ENCODE measurements at places on chromosomes 16 and 17. TPM values are rescaled to one million over a fixed set of nuclear protein-coding genes. Genes with fewer than 3 reads are reported as not detected.

BCAR1 gene
- 82.8 TPM for total RNA-seq

MSLN gene
- 1.4 TPM for total RNA-seq

ABCA6 gene
- total RNA-seq, result not detected

ST6GALNAC1 gene
- total RNA-seq, result not detected

KRT28 gene
- not detected for total RNA-seq

Measured in A549 treated with CpdA at 1 μM for 4 hours (cell line).